ENCODE measurements at places on chromosomes 2 and 18.

GRCh38 chr2:10802657-10803056 is 9.9 kb downstream of the PDIA6 start:
- DNase-seq = no peak

DNA sequence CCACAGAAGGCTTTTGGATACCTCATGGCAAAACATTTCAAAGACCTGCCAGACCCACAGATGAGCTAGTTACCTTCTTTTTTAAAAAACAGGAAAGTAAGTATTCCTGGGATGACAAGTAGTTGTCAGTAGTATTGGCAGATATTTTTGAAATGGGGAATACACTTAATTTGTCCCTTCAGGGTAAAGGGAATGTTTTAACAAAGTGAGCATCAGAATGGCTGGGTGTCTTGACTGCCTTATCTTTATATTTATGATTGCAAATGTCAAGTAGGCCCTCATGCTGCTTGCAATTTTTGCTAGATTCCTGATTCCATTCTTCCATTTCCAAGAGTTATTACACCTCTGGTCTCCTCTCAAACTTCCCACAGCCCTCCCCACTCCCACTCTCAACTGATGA is 4.9 kb upstream of the TAF1B start:
- DNase-seq = no peak

GRCh38 chr2:10556271-10557140 is 108.4 kb upstream of the ODC1 start:
- no peak for DNase-seq

DNA sequence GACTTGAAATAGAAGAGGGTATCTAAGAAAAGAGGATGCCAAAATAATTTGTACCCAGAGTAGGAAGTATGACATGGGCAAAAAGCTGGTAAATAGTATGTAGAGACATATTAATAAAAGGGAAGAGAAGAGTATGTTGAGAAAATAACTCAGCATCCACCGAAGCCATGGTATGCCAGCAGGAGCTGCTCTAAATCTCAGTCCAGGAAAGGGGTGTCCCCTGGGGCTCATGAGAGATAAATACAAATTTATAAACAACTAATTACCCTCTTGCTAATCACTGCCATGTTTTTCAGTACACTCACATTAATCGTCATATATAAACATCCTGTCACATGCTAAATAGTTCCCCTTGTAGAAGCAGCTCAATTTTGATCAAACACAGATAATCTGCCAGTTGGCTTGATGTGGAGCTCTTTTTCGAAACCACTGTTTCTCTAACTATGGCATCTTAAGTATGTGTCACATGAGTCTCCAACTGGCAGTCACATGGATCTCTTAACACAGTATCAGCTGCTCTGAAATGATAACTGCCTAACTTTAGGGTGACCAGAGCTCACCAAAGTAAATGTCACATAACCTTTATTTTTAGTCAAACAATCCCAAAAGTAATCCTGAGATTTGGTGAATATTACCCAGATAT is 31.9 kb downstream of the EXOC6B start:
- peak; percentile 5 for DNase-seq

DNA sequence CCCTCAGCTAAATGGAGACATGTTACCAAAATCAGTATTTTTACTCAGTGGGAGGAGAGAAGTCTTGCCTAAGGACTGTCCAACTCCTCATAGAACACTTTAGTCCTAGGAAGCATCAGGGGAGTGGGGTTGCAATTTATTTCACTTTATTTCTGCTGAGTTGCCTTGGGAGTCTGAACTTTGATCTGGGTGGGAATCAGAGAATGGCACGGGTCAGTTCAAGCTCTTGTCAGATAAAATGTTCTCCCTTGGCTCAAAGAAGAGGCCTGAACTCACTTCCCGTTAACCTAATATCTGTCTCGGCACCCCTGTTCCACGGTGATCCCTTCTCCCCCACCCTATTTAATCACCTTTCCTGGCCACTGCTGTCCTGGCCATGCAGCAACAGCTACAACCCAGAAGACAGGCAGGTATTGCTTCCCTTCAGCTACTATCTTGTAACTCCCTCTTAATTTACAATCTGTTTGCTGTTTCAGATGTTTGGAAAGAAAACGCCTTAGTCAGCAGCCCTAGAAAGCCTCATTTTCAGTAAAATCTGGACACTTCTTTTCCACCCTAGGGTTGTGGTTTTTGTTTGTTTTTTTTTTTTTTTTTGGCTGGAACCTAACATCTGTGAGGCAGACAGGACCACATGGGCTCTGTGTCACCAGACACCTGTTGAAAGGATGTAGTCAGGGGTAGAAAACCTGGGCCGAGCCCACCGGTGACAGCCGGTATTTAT is 52.5 kb downstream of the SERTAD2 start:
- DNase-seq = no peak

DNA sequence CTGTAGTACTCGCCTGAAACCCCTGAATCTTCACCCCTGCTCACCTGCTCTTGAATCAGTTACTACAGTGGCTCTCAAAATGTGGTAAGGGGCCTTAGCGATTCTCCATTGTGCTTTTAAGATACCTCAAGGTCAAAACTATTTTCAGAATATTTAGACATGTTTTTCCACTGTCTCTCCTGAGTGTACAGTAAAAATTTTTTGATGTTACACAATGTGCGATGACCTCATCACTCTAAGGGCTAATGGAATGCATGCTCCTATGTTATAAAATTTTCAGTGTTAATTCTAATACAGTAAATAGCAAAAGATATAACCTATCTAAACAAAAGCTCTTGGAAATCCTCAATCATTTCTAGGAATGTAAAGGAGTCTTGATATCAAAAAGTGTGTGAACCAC is 336.9 kb upstream of the PKDCC start:
- DNase-seq = no peak

DNA sequence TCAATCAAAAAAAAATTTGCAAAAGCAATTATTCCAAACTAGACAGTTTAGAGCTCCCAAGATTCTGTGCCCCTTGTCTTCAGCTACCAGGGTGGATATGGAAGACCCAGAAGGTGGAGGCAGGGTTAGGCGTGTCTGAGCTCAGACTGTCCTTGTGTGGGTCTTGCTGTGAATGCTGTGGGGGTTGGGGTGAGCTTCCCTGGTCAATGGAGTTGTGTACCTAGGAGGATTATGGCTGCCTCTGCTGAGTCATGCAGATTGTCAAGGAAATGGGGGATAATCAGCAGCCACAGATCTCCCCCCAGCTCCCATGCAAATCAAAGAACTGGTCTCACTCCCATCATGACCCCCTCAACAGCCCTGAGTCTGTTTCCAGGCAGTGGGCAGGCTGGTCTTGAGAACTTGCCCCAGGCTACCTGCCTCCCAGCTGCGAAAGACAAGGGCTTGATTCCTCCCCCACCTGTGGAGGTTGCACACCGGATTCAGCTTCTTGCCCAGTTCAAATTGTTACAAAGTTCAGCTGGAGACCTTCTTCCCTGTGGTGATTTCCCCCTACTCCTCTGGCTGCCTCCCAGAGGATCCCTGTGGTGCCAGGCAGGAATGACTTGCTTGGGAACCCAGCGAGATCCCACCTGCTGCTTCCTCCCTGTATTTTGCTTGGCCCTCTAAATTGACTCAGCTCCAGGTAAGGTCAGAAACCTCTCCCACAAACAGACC is 77.0 kb downstream of the RAD51AP2 start:
- no peak for DNase-seq

GRCh38 chr2:158903711-158904405 is 64.6 kb upstream of the TANC1 start:
- no peak for DNase-seq

DNA sequence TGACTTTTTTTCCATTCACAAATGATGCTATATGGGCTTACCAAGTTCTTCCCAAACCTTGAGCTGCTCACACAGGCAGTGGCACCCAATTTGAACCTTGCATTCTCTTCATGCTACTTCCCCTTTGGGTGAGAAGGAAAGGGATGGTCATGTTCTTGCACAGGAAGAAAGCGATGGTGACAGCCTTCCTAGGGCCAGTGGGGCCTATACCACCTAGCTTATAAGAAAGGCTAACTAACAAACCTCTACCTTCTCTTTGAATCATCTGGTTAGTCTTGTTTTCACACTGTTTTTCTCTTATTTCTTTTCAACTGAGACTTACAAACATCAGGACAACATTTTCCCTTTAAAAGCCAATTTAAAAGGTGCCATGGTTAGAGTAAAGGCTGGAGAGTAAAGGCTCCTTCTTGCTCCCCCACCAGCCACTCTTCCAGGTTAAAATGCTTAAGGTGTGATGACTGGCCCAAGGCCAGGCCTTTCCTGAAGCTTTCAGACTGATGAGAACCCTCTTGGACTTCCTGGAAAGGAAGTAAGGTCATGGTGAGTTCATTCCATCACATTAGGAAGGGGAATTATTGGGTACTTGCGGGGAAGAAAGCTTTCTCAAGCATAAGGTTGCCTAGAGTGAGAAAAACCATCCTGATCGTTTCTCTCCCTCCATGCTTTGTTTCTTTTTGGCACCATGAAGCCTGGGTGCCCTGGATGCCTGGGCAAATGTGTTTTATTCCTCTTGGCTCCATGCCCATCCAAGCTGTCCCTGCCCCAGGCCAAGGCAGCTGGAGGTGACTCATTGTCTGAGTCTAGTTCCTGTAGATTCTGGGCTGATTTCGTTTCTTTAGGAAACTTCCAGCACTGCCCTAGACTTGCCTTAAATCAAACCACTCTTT is 41.4 kb upstream of the ITGB6 start:
- DNase-seq = peak; percentile 81

DNA sequence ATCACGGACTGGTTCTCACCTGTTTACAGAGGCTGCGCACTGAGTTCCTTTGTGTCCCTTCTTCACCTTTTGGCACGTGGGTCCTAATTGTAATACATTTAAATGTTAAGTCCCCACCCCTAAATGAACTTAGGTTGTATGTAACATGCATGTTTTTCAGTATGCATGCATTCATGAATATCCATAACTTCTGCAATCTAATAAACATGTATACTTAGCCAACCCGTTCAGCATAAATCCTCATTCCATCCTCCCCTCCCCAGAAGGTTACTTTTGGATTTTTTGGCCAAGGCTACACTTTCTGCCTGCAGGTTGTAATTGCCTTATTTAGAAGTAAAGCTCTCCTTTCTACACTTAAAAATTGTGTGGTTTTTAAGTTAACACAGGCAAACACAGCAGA is 314.7 kb downstream of the SUCLG1 start:
- no peak for DNase-seq

DNA sequence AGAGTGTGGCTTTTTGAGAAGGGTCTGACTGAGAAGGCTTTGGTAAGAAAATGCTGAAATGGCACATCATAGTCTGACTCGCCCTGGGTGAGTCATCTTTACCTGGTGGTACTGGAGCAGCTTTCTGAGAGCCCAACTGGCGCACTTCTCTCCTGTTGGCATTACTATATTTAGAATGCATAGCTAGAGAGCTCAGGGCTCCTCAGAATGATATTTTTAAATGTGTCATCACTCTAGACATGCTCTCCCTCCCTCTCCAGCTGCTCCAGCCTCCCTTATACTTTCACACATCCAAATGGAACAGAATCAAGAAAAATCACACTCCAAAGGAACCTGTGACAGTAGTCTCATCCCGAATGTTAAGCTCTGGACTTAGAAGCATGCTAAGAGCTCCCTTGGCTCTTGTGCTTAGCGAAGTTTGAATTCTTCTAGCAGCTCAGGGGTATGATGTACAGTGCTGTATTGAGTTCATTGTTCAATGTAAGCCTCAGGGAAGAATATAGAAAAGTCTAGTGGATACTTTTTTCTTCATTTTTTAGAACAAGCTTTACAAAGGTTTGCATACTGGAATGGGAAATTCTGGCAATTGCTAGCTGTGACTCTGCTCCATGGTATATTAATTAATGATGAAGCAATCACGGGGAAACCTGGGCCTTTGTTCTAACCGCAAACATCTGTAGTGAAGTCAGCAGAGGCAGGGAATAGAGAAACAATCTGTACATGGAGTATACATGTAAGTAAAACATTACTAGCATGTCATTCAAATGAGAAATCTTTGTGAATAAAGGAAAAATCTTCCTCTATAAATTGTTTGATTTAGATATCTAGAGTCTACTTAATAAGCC is 751.2 kb upstream of the NRXN1 start:
- no peak for DNase-seq

DNA sequence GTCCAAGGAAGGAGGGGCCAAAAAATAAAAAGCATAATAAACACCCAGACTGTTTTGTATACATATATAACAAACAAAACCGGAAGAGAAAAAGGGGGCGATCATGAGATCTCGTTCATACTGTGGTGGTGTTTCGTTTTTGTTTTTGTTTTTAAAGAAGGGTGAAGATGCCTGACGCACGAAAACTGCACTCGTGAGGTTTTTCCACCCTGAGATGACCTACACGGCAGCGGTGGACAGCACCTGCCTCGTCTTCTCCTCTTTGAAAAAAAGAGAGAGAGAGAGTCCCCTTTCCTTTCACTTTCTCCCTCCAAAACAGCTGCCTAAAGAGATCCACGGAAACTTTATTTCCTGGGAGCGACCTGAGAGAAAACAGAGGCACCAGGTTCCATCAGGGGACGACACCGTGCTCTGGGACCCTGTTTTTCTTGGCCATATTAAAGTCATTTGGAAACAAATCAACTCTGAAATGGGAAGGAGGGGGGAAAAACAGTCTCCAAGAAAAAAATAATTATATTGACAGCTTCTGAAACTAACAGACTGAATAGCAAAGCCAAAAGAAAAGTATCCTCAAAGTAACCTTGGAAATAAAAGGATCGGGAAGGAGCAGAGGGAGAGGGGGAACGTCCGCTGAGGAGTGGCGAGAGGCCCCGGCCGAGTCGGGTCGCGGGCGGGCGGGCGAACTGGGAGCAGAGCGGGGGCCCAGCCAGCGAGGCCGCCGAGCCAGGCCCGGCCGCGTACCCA is 3.5 kb downstream of the POU3F3 start:
- no peak for DNase-seq

- DNase-seq = no peak
These were observed 89.1 kb downstream of the COL6A3 start for GRCh38 chr2:237324837-237325236.

- no peak for DNase-seq
These were observed 276.6 kb downstream of the PDE11A start for GRCh38 chr2:177796011-177796410.

- no peak for DNase-seq
These were observed 41.2 kb downstream of the AGFG1 start for GRCh38 chr2:227513113-227513512.

- peak; percentile 1 for DNase-seq
These were observed 270.9 kb downstream of the TWIST2 start for GRCh38 chr2:239118675-239119211.

DNA sequence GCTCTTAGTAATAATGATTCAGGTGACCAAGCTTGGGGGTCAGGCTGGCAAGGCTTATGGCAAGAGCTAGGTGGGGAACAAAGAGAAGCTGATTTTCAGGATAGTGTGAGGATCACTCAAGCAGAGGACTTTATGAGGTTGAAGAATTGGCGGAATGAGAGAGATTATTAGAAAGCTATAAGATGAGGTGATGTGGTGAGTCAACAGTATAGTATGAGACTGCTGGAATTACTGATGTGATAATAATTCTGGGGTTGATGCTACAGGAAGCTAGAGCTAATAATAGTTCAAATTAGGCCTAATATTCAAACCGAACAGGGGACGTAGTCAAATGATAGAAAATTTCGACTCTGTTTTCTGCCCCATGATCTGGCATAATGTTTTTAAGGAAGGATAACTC is 2115.3 kb upstream of the PIK3C3 start:
- no peak for DNase-seq

DNA sequence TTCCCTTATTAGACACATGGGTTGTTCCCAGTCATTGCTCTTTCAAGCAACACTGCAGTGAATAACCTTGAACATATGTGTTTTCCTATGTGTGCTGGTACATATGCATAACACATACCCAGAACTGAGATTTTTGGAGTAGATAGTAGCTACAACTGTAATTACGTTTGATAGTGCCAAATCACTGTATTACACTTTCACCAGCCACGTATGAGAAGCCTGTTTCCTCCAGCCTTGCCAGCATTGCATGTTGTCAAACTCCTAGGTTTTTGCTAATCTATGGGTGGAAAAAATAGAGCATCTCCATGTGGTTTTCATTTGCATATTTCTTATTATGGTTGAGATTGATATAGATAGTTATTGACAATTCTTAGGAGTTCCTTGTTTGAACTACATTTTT is 56.5 kb upstream of the ACSL3 start:
- DNase-seq = no peak

All from inflammatory macrophage (primary cell).